ENCODE measurements at places on chromosomes 6 and 20. TPM values are rescaled to one million over a fixed set of nuclear protein-coding genes. Genes with fewer than 3 reads are reported as not detected.

DNA sequence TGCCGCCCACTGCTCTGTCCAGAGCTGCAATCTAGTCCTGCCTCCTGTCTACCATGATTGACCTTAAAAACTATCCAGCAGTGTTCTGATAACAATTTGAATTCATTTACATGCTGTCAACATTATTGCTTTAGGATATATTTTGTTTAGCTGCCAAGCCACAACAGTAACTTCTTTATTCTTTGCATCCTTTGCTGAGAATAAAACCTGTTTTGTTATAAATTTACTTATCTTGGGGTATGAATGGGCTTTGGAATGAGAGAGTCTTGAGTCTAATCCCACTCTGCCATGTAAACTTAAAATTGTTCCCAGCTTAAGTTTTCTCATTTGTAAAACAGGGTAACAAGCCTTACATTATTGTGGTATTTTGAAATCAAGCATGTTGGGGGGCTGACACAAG lies 116.4 kb downstream of the FLRT3 start:
- DNase-seq: no peak
- no peak overlapping the region for H3K4me3 ChIP-seq
- peaks cover 5% of the 10 kb centered on the region for H3K4me1 ChIP-seq
- peak overlapping the region; percentile 74 for H3K27ac ChIP-seq

Gene SNAI1
- 0.59 TPM for total RNA-seq

DNA sequence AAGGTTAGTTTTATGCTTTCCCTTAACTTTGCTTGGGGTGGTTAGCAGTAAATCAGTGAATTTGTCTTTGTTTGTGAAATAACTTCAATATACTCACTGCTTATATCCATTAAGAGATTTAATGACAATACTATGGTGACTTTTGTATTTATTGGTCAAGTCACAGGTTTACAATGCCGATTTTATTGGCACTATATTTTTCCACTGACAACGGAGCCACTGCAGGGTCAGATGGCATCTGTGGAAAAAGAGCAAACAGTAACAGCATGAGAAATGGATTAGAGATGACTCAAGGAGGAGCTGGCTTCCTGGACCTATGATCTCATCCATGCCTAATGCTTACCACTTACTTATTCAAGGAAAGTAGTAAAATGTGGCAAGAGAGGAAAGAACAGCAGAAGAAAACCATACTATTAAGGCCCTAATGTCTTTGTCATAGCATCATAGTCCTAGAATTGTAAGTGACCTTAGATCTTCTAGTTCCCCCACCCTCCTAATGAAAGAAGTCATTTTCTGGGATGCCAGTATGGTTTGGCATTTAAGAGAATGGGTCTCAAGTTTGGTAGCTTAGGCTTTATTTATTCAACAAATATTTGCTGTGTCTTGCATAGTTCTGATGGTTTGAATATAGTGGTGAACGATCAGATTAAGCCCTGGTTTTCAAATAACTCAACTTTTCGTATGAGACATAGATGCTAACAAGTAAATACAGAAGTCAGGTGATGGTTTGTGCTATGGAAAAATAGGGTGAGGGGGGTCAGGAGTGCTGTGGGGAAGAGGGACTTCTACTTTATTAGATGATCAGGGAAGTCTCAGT lies 18.5 kb downstream of the RNF144B start:
- no peak for DNase-seq
- no peak overlapping the region for H3K27ac ChIP-seq
- no peaks in the 10 kb centered on the region for H3K36me3 ChIP-seq
- H3K27me3 ChIP-seq: no peaks in the 10 kb centered on the region
- no peaks in the 10 kb centered on the region for H3K4me1 ChIP-seq

DNA sequence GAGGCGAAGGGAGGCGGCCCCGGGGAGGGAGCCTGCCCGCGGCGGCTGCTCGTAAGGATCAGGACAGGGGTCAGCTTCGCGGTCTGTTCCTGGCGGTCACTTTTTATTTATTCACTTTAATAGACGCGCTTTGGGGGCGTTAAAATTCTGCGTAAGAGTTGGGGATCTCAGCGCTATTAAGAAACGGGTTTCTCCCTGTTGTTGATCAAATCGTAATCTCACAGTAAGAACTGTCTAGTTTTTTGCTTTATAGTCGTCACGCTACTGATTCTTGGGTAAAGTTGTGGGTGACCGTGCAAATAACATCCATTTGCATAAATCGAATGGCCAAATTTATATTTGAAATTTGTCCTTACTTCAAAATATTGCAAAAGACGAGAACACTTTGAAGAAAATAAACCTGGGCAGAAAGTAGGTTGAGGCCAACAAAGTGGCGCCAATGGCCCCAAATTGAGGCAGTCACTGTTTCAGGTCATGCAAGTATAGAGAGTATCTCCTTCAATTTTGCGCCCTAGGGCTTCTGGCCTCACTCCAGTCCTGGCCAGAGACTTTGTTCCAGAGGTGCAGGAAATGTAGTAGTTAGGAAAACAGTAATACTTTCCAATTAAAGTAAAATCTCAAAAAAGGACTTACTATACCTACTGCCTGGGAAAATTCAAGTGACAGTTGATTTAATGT lies 963 bp upstream of the RMND1 start:
- no peaks in the 10 kb centered on the region for H3K36me3 ChIP-seq
- no peaks in the 10 kb centered on the region for H3K27me3 ChIP-seq
- peak overlapping the region; percentile 88 for H3K4me3 ChIP-seq
- DNase-seq: peak; percentile 44
- peaks cover 4% of the 10 kb centered on the region for H3K4me1 ChIP-seq

DNA sequence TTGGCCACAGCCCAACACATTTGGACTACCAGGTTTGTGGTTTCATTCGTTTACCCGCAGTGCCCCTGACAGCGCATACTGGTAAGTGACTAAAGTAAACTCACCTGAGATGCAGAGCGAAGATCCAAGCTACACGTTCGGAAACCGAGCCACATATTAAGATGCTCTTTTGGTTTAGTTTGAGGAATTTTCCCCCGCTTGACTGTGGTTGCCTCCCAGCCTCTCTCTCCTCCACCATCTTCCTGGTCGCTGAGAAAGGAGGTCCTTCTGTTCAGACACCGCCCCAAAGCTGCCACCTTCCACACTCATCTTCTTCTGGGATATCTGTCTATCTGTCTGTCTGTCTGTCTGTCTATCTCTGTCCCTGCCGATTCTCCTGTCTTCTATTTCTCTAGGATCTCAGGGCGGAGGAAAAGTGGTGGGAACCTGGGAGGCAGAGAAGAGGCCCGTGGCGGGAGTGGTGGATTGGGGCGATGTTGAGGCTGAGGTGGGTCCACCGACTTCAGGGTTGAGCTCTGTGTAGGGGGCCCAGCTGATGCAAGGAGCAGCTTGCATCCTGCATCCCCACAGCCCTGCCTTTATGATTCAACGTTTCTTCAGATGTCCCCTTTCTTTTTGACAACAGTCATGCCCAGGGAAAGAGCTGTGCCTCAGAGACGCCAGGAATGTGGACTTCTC lies 196.9 kb upstream of the ZNF184 start:
- peaks cover 49% of the 10 kb centered on the region for H3K27me3 ChIP-seq
- no peaks in the 10 kb centered on the region for H3K36me3 ChIP-seq
- H3K4me3 ChIP-seq: peak overlapping the region; percentile 13

DNA sequence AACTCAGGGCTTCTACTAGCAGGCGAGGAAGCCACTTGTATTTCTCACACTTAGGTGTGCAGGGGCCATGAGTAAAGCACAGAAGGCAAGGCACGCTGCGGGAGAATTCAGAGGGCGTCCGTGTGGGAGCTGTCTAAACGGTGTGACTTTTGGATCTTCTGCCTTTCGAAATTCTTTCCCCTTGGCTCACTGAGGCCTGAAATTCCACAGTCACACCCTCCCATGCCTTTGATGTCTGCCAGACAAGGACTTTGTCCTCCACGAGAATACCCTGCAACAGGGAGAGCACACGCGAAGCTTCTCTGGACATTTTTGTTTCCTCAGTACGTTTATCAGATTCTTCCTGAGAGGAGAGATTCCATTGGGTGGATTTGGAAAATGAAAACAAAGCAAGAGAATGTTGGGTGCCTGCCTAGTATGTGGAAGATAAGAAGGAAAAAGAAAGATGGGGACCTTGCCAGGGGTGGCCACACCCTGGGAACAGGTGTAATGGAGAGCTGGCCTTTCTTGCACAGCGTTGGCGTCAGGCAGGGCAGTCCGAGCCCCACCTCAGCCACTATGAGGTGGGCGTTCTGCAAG lies 235.7 kb downstream of the MYLK4 start:
- H3K4me3 ChIP-seq: no peak overlapping the region
- H3K27ac ChIP-seq: peak overlapping the region; percentile 55
- no peaks in the 10 kb centered on the region for H3K36me3 ChIP-seq

DNA sequence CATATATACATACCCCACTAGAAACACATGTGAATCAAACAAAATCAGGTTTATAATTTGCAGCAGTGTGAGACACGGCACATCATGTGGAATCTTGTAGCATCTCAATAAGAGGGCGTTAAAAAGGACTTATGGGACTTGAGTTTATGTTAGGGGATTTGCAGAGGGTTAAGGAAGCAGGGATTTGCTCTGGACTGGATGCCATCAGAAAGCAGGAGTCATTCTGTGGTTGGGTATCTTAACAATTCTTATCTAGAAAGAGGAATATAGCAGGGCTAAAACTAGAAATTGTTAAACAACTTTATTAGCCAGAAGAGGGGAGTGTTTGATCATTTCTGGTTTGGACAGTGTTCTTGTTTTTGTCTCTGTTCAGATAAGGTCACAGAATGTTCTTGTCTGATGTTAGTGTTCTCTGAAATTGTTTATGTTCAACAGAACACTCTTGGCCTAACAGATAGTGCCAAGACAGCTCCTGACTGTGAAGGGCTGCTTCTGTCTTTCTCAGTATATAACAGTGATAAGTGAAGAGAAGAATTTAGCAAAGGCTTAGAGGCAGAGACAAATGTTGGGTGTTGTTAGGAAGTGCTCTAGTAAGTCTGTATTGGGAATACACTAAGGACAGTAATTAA lies 39.2 kb downstream of the LIN28B start:
- H3K4me3 ChIP-seq: no peak overlapping the region
- DNase-seq: no peak
- H3K4me1 ChIP-seq: no peaks in the 10 kb centered on the region
- H3K27me3 ChIP-seq: no peaks in the 10 kb centered on the region
- H3K27ac ChIP-seq: no peak overlapping the region
- no peaks in the 10 kb centered on the region for H3K36me3 ChIP-seq

- H3K4me3 ChIP-seq: peak overlapping the region; percentile 28
- H3K27ac ChIP-seq: peak overlapping the region; percentile 79
- DNase-seq: peak; percentile 73
Measured at GRCh38 chr6:44001318-44002066, 125.8 kb downstream of the MRPL14 start.

DNA sequence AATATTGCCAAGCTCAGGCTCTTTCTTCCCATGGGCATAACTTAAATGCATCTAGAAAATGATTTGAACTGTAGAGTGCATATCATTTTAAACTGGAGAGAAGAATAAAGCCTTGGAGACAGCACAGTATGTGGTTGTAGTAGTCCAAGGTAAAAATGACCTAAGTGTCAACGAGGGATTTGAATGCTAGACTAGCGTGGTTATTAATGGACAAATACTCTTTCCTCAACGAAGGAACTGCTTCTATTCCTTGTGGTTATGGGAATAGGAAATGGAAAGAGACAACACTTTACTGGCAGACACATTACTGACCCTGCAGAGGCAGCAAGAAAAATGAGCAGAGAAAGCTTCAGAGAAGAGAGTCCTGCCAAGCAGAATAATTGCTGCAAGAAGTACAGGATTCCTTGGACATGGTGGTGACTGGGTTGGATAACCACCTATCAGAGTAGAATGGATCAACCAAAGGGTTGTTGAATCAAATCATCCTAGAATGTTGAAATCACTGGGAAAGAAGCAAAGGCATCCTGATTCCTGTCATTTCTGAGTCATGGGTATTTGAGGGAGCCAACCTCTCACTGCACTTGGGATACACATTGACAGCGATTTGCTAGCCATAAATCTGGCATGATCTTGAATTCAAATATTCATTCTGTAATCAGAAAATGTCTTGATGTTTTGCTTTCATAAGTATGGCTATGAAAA lies 258.1 kb upstream of the EPHA7 start:
- no peaks in the 10 kb centered on the region for H3K36me3 ChIP-seq
- no peak overlapping the region for H3K4me3 ChIP-seq
- H3K4me1 ChIP-seq: no peaks in the 10 kb centered on the region

DNA sequence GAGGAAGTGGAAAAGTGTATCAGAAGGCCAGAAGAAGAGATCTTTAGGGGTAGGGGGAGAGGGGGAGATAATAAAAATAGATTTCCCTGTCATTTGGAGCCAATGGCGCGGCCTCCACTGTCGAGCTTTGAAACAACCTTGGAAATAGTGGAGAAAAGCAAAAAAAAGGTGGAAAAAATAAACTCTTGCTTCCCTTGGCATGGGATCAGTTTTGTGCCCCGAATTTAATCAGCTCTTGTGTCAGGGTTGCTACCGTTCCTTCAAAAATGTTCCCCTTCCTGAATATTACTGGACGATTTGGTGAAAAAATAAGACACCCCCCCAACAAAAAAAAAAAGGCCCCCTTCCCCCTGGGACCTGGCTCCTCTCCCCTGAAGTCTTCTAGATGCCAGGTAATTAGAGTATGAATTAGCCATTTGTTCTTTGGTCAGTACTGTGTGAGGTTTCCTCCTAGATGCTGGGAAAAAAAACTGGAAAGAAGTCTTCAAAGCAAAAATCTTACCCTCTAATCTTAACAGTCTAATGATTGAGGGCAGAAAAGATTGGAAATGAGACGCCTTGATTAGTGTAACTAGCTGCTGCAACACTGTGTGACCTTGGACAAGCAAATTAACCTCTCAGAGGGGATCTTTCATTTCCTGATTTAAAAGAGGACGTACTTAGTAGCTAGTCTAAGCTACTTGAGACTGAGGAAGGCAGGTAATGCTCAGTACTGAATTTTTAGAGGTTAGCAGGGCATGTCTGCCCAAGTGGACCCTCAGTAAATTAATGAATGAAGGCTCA lies 872 bp upstream of the RBM39 start:
- H3K4me3 ChIP-seq: peak overlapping the region; percentile 52
- no peak for DNase-seq
- no peaks in the 10 kb centered on the region for H3K27me3 ChIP-seq
- peaks cover 12% of the 10 kb centered on the region for H3K36me3 ChIP-seq
